ENCODE measurements at places on chromosomes 13 and 19.

DNA sequence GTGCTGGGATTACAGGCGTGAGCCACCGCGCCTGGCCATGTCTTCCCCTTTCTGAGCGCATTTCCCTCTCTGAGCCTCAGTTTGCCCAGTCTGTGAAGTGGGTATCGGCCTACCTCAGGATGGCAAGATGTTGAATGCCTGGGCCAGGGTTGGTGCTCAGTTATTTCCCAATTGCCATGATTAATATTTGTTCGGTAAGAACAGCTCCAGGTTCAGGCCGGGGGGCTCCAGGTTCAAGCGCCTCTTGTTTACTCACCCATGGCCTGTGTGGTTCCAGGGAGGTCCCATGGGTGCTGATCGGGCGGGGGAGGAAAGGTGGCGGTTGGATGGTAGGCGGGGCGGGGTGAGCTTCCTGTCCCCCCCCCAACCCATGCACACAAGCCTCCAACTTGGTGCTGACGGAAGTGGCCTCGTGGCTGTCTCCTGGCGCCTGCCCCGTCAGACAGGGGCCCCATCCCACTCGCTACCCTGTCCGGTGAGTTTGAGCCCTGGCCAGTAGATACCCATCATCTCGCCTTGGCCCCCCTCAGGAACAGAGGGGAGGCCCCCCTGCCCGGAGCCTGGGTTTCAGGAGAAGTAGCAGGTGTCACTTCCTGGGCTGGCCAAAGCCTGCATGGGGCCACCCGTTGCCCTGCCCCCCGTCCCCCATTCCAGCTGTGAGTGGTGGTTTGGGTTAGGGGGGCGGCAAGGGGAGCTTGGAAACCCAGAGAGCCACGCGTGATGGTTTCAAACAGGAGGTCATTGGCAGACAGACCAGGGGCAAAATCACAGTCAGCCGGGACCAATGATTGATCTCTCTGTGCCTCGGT, at the start of gene FCHO1:
FCHO1 (plus strand) TSS at position 375 of the 809 bp plus-strand sequence. CDS start 3,688 bp downstream, outside the sequence.
- peak; percentile 58 for DNase-seq

DNA sequence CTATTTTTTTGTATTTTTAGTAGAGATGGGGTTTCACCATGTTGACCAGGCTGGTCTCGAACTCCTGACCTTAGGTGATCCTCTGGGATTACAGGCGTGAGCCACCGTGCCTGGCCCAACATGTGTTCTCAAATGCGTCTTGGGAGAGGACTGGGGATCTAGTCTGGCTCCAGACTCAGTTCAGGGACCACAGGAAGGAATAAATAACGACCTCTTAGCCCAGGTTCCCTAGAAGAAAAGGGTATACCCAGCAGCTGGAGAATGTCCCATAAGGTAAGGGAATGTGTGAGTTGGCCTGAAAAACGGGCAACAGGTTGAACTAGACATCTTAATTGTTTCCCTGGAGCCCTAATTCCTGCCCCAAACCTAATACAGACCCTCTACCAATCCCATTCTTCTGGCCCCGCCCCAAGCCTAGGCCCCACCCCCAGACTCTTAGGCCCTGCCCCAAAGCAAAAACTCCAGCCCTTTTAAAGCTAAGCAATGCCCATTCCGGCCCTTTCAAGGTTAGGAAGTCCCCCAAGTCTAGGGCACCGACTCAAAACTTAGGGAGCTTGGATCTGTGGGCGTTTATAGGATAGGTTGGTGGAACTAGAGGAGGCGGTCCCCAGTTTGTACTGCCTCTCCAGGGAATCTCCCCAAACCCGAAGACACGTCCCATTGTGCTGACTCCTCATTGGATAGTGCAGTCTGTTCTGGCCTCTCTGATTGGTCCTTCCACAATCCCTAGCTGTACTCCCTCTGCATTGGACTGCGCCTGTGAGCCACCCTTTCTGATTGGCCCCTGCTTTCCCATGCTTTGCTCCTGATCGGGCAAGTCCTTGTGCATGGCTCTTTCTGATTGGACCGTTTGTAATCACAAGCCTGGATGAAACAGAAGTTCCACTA, 5.4 kb upstream of the LRFN1 start:
- DNase-seq: no peak

GRCh38 chr19:45729800-45730290, 851 bp downstream of the FBXO46 start:
- DNase-seq: no peak

- no peak for DNase-seq
These were observed 16.4 kb upstream of the EMP3 start for GRCh38 chr19:48308631-48309586.

DNA sequence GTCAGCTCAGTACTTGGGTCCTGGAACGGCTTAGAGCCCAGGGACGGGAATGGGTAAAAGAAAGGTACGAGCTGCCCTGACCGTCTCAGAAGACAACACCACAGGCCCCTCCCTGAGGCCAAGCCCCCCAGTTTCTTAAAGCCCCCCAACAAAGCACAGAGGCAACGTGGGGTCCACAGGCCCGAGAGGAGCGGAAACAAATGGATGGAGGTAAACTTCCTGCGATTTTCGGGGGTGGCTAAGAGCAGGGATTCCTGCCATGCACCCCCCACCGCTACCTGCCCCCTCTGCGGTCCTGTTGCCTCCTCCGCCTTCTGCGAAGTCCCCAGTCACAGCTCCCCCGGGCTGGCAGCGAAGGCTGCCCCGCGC, 48.2 kb downstream of the PTPRS start:
- DNase-seq: no peak

- no peak for DNase-seq
These were observed 14.8 kb downstream of the RABAC1 start for GRCh38 chr19:41944336-41944735.

- DNase-seq: no peak
These were observed 17.1 kb downstream of the NUMBL start for GRCh38 chr19:40673397-40673796.

GRCh38 chr19:16445238-16446107, 26.3 kb downstream of the EPS15L1 start:
- DNase-seq: no peak

DNA sequence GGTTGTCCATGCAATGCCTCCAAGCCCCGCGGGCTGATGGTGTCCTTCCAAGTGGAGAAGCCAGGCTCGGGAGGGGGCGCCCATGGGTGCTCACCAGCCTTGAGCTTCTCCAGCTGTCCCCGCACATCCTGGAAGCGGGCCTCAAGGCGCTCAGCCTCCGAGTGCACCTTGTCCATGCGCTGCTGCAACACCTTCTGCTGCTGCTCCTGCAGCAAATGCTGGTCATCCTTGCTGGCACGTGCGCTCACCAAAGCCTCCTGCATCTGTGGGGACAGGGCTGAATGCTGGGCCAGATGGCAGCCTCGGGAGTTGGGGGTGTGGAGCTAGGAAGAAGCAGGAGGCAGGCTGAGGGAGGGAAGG, 22.8 kb upstream of the EMP3 start:
- no peak for DNase-seq
